Stomach (tissue), 19 donors: ENCODE measurements at places on chromosomes 7 and 10. TPM values are rescaled to one million over a fixed set of nuclear protein-coding genes. Genes with fewer than 3 reads are reported as not detected.
A peak's percentile ranks its signal among the peaks of the same experiment; 100 is the strongest.

DNA sequence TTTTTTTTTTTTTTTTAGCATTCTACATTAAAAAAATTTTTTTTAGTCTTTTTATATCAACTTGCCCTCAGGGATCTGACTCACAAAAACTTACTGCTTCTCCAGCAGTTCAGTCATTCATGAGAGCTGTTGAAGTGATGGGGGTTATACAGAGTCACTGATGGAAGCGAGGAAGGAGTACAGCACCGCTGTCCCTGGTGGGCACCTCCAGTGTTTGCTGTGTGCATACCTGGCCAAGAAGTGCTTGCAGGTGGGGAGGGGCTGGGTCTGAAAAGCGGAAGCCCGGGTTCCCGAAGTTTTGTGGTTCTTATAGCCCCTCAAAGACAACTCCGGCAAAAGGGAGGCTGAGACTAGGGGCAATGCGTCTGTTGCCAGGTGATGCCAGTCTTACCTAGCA is 46.2 kb downstream of the MINDY4 start:
- DNase-seq: no peak

- DNase-seq: peak; percentile 87
These were observed at the start of the genes MRPL43 and TWNK for GRCh38 chr10:100986952-100987684. TSS of gene MRPL43 (minus strand) at chr10:100987497. CDS start at chr10:100987443, 54 bp downstream. TSS of gene TWNK (plus strand) at chr10:100987543. CDS start at chr10:100988211, 668 bp downstream.

- DNase-seq: peak; percentile 49
These were observed 409.0 kb upstream of the MGMT start for GRCh38 chr10:129057856-129058663.

DNA sequence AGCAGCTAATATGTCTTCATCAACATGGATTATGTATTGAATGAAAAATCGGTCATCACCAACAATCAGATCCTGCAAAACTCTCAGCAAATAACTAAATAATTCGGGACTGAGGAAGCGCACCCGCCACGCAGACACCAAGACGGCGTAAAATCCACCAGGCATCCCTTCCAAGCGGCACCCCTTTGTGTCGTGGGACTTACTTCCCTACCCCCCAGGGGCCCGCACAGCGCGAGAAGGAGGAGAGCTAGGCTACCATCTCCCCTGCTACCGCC is 721 bp downstream of the ARL3 start:
- DNase-seq: no peak

GRCh38 chr7:3836855-3837254 is 535.8 kb downstream of the SDK1 start:
- DNase-seq: no peak

DNA sequence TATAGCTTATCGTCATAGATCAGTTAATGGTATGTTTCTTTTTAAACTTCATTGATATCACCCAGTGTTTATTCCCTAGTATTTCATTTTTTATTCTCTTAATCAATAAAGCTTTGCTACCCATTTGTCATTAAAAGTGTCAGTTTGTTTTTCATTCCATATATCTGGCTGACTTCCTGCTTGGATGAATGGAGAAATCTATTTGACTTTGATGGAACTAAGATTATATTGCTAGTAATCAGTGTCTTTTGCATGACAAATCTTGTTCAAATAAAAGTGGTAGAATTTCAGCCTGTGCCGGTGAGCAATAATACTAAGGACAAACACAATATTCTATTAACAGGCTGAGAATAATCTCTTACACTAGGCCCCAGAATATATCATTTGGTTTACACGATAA is 203.3 kb downstream of the SEC23IP start:
- DNase-seq: no peak

DNA sequence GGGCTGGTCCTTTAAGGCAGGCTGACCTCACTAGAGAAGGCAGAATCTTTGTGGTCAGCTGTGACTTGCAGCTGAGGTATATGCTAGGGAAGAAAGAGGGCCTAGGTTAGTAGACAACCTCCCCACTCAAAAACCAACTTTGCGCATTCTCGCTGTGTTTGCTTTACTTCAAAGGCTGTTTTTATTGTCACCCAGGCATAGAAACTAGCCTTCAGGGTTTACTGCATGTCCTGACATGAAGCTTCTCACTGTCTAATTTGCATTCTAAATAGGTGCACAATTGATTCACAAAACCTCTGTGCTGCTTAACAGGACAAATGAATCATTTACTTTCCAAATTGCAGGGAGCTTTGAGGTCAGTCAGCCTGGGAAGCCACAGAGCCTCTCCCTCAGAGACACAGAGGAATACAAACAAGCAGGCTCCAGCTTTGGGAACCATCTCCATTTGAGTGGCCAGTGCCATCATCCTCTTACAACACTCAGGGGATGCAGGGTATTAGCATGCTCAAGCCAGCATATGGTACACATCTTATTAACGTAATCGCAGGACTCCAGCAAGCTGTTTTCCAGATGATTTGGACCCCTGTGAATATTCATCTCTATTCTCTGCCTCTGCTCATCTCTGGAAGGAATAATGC is 596.4 kb upstream of the GHITM start:
- no peak for DNase-seq

- no peak for DNase-seq
These were observed 6.4 kb downstream of the ECHS1 start for GRCh38 chr10:133366751-133367150.

DNA sequence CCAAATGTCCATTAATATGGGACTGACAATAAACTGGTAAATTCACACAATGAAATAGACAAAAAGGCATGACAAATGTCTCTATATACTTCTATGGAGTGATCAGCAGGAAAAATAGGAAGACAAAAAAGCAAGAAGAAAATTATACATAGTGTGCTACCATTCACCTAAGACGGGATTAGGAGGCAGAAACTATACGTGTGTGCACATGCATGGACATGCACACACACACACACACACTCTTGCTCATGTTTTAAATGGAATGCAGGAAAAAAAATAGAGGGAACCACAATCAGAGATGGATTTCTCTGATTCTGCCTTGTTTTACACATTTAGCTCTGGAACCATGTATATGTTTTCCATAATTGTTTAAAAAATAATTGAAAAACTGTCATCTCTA is 119.0 kb downstream of the ZFAND4 start:
- no peak for DNase-seq

DNA sequence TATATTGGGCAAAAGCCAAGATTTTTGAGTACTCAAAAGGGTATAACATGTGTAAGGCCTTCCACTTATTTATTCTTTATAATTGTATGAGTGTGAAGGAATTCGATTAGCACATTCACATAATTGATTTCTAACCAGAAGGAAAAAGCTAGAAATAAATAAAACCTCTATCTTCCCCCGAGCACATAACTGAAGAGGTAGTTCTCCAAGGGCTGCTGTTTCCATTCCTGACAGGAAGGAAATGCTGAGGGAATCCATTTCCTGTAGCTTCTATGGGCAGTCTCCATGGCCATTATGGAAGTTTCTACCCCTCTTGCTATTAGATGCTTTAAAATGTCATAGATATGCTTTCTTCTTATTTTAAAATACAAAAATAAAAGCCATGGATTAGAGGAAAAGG is 70.5 kb upstream of the ABCB5 start:
- no peak for DNase-seq

GRCh38 chr10:15879058-15879457 is 18.8 kb upstream of the MINDY3 start:
- no peak for DNase-seq

DNA sequence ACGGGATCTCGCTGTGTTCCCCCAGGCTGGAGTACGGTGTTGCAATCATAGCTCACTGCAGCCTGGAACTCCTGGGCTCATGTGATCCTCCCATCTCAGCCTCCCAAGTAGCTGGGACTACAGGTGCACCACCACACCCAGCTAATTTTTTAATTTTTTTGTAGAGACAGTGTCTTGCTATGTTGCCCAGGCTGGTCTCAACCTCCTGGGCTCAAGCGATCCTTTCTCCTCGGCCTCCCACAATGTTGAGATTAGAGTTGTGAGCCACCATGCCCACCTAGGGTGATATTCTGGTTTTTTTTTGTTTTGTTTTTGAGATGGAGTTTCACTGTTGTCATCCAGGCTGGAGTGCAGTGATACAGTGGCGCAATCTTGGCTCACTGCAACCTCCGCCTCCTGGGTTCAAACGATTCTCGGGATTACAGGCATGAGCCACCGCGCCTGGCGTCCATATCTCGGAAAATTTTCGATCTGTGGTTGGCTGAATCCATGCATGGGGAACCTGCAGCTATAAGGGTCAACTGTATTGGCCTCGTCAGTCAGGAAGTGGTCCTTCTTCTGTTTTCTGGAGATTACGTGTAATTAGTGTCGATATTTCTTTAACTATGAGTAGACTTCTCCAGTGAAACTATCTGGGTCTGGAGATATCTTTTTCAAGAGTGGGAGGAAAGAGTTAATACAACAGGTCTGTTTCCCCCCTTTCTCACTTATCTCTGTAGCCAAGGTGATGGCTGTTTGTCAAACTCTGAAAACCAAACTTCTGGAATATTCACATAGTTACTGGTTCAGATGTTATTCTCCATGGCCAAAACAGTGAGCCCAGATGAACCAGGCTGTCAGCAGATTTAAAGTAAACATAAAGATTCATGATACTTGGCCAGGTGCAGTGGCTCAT is 21.0 kb upstream of the FIS1 start:
- no peak for DNase-seq

- DNase-seq: no peak
These were observed 14.2 kb downstream of the DNAJC9 start for GRCh38 chr10:73232887-73233286.

DNA sequence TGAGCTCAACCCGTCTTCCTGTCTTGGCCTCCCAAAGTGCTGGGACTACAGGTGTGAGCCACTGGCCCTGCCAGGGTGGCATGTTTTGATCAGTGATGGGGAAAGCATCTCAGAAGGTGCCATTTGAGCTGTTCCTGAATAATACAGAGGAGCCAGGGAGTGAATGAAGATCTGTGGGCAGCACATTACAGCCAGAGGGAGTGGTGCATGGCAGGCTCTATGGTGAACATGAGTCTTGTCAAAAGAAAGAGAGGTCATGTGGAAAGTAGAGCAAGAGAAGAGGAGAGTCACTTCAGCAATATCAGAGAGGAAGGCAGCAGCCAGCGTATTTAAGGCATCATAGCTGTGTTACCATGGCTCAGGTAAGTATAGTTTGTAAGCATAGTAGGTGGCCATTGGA is 275.7 kb upstream of the LRGUK start:
- DNase-seq: no peak

- DNase-seq: peak; percentile 6
These were observed 13.8 kb downstream of the MRPL32 start for GRCh38 chr7:42945821-42946626.

GRCh38 chr7:89002981-89003956 is 207.7 kb upstream of the TEX47 start:
- DNase-seq: peak; percentile 50

GRCh38 chr7:100965723-100966541 is 3.4 kb upstream of the MUC12 start:
- DNase-seq: peak; percentile 93

- DNase-seq: peak; percentile 66
These were observed 41.4 kb upstream of the PNLIPRP3 start for GRCh38 chr10:116385994-116386809.

GRCh38 chr7:47188653-47189315 is 393.1 kb downstream of the TNS3 start:
- no peak for DNase-seq

- no peak for DNase-seq
These were observed 48.4 kb downstream of the HGF start for GRCh38 chr7:81721437-81721836.

DNA sequence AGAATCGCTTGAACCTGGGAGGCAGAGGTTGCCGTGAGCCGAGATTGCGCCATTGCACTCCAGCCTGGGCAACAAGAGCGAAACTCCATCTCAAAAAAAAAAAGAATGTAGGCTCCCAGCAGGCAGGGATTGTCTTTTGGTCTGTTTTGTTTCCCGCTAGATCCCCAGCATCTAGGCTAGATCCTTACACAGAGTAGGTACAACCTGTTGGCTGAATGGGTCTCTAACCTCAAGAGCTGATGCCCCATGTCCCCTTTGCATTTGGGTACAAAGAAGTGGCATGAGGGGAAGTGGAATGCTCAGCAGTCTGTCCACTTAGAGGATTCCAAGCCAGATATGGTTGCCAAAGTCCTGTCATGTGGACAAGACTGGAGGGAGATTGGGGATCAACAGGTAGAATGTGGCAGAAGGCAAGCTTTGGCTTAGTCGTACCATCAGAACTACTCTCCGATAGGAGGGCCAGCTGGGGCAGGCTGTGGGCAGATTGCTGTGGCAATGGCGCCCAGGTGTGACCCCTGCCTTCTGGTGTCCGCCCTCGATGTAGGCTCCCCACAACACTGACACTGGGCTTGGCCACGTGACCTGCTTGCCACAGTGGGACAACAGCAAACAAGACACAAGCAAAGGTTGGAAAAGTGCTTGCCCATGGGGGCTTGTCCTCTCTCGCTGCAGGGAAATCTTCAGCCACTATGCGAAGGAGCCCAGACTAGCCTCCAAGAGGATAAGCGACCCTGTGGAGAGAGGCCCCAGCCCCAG is 21.4 kb downstream of the LEP start:
- no peak for DNase-seq

DNA sequence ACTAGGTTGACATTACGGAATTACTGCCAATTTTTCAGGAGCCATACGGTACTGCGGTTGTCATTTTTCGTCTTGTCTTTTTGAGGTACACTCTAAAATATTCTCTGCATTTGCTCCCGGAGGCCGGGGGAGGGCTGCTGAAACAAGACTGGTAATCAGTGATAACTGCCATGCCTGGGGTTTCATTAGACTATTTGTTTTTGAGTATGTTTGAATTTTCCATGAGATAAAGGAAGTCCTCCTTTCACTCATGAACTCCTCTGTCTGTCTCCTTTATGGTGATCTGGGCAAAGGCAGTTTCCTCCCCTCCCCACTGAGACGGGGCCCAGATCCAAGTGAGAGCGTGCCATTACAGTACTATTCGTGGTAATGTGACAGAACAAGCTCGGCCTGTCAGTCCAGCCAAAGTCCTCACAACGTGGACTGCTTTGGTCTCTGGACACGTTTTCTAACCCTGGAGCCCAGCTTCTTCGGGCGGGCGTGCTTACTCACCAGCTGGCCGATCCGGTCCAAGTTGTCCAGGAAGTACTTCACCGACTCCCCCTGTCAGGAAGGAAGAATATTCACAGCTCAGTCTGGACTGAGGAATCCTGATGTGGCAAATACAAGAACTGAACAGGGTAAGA is 45.1 kb downstream of the AMZ1 start:
- peak; percentile 65 for DNase-seq

GRCh38 chr10:112519133-112519761 is 72.2 kb downstream of the VTI1A start:
- DNase-seq: no peak

DNA sequence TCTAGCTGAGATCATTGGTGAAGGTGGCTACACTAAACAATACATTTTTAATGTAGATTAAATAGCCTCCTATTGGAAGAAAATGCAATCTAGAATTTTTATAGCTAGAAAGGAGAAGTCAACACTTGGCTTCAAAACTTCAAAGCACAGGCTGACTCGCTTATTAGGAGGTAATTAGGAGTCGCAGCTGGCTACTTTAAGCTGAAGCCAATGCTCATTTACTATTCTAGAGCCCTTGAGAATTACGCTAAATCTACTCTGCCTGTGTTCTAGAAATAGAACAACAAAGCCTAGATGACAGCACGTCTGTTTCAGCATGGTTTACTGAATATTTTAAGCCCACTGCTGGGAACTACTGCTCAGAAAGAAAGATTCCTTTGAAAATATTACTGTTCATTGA is 101.6 kb upstream of the EEPD1 start:
- no peak for DNase-seq

FAM25G gene
- total RNA-seq: not detected

GIMAP1 gene
- total RNA-seq: 0.45 TPM

SPDYE2B gene
- total RNA-seq: not detected

OR2A42 gene
- total RNA-seq: 0.18 TPM

KLF14 gene
- not detected for total RNA-seq

UTF1 gene
- not detected for total RNA-seq

CFAP69 gene
- 14.3 TPM for total RNA-seq

PON1 gene
- not detected for total RNA-seq
